ENCODE measurements at places on chromosomes 4 and X.
A peak's percentile ranks its signal among the peaks of the same experiment; 100 is the strongest.

- DNase-seq: no peak
These were observed 1077.3 kb downstream of the RAPGEF2 start for GRCh38 chr4:160180211-160180610.

GRCh38 chr4:31349907-31350306 lies 629.7 kb downstream of the PCDH7 start:
- DNase-seq: peak; percentile 53

DNA sequence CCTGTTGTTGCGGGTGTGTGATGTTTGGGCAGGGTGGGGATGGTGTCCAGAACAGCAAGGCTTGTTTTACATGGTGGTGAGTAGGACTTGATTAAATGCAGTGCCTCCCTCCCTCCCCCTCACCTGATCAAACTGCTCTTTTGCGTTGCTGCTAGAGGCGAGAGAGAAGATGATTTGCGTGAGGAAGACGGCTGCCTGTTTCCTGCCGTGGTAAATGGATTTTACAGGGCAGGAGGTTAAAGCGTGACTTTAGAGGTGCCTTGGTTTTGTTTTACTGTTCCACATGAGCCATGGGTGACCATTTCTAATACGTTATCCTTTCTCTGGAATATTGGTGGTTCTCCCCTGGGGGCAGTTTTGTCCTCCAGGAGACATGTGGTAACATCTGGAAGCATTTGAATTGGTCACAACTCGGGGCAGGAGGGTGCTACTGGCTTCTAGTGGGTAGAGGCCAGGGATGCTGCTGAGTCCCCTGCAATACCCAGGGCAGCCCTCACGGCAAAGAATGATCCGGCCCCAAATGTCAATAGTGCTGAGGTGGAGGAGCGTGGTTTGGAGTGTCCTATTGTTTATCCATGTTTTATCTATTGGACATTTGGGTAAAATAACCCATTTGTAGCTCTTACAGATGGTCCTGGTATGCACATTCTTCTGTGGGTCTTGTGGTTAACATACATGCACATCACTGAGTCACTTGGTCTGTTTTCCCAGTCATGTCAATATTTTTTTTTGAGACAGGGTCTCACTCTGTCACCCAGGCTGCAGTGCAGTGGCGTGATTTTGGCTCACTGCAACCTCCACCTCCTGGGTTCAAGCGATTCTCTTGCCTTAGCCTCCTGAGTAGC lies 73.7 kb downstream of the SHROOM2 start:
- DNase-seq: no peak

DNA sequence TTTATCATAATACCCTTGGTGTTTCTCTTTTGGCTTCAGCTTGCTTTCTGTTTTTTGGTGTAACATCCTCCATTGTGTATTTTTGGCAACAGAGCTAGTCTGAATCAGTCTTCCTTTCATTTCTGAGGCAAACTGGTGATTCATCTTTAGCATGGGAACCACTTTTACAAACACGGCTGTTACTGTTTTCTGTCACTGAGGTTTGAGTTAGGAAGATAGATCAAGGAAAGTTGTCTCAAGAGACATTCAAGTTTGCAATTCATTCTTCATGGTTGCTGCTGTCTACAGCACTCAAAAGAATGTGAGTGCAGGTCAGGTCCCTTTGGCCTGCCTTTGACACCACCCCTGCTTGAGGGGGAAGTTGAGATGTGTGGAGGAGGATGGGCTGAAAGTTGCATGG lies 36.3 kb downstream of the IL21 start:
- no peak for DNase-seq

DNA sequence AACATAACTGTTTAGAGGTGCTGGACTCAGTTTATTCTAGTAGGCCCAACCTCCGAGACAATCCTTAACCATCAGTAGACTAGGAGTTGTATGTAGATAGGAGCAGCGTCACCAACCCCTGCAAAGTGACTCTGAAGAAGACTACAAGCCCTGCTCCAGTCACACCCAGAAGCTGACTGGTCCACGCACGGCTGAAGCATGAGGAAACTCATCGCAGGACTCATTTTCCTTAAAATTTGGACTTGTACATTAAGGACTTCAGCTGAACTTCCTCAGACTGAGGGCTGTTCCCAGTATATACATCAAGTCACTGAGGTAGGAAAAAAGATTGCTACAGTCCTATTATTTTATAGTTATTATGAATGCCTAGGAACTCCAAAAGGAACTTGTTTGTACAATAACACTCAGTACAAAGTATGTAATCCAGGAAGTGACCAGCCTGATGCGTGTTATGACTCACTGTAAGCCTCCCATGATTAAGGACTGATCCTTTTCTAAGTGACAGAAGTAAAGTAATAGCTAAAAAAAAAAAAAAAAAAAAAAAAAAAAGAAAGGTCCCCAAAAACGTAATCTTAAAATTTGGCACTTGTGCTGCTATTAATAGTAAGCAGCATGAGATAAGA lies 41.6 kb upstream of the UGT2B7 start:
- no peak for DNase-seq

DNA sequence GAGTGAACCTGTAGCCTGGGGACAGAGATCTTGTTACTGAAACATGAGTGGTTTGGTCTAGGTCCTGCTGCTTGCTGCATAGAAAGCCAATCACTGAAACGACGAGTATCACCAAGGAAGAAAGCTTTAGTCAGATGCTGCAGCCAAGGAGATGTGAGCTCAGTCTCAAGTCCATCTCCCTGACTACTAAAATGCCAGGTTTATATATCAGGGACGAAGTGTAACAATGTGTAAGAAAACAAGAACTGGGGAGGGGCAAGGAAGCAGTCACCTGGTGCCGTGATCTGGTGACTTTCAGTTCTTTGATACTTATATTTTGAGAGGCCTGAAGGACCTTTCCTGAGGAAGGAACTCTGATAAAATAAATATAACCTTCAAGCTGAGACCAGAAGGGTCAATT lies 19.6 kb upstream of the ABRAXAS1 start:
- DNase-seq: no peak

DNA sequence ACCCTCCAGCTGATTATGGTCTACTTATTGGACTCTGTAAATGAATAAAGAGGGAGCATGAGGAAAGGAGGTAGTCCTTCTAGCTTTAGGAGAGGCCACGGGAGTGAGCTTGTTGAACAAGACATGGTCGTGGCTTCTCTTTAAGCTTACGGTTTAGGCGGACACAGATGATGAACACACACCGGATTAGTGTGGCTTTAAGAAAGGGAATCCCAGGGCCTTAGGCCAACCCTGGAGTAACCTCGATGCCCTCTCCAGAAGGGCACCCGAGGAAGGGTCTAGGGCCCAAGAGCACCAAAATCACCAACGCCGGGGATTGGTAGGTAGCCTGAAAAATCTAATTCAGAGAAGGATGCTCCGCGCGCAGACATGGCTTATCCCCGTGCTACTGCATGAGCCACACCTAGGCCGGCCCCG lies 39.4 kb downstream of the ERVMER34-1 start:
- DNase-seq: peak; percentile 14

- no peak for DNase-seq
These were observed 315.3 kb upstream of the HS3ST1 start for GRCh38 chr4:11743976-11744375.

DNA sequence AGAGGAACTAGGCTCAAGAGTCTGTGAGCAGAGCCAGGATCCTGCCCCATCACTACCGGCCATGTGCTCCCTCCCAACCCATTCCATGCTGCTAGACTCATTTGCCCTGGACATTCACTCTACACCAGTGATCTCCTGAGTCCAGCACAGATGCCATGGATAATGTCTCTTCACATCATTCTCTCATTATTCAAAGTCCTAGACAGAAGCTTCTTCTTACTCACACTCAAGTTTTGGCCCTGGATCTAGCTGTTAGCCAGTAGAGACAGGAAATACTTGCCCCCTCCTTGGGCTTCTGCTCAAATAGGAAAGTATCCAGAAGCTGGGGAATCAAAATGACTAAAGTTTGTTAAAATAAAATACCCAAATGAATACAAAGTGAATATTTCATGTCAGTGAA lies 266.8 kb upstream of the LDB2 start:
- DNase-seq: no peak

GRCh38 chr4:105281124-105281415 lies 134.4 kb downstream of the TET2 start:
- DNase-seq: no peak

GRCh38 chrX:8546715-8547114 lies 82.1 kb downstream of the VCX3B start:
- no peak for DNase-seq

GRCh38 chr4:184282895-184283654 lies 65.4 kb upstream of the ENPP6 start:
- no peak for DNase-seq

Measured in NCI-H82 (cell line).